ENCODE measurements at places on chromosomes 12 and 14. TPM values are rescaled to one million over a fixed set of nuclear protein-coding genes. Genes with fewer than 3 reads are reported as not detected.

DNA sequence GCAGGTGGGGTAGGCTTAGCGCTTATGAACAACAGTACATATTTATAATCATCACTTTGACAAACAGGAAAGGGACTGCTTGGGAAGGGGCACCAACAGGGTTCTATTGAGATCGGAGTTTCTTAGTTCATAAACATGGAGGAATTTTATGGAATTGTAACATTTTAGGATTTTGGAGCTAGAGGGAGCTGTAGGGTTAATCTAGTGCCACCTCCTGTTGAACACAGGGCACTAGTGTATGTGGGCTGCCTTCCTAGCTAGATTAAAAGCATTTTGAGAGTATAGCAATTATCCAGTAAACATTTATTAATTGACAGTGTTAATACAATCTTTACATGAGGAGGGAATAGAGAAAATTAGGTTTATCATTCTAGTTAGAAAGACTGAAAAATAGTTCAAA, 23.1 kb upstream of the TBC1D30 start:
- no peak for DNase-seq

DNA sequence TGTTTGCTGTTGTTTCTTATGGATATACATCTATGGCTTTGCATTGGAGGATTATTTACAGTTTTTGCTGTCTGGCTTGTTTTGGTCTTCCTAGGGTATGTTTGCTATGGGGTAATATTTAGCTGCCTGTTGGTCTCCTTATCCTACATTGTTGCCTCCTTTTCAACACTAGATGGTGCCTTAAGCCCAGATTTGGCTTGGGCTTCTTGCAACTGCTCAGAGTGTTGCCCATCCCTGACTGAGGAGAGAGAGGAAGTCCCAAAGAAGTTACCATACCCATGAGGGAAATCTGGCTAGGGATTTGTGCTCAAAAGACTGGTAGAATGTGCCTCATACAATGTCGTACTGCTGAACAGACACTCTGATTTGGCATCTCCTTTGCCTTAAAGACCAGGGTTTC, 94.6 kb upstream of the MUCL1 start:
- DNase-seq = peak; percentile 16

- no peak for DNase-seq
These were observed 81.7 kb downstream of the CRADD start for GRCh38 chr12:93758801-93759373.

GRCh38 chr12:76201758-76202157, 117.3 kb upstream of the NAP1L1 start:
- DNase-seq = no peak

GRCh38 chr12:131682510-131682895, 28.4 kb upstream of the SFSWAP start:
- DNase-seq = no peak

GRCh38 chr14:93891756-93892504, 35.2 kb upstream of the FAM181A start:
- DNase-seq = no peak

- no peak for DNase-seq
These were observed 7.0 kb upstream of the STAB2 start for GRCh38 chr12:103580026-103580425.

GRCh38 chr12:47878918-47879481, 25.8 kb downstream of the VDR start:
- DNase-seq = no peak

DNA sequence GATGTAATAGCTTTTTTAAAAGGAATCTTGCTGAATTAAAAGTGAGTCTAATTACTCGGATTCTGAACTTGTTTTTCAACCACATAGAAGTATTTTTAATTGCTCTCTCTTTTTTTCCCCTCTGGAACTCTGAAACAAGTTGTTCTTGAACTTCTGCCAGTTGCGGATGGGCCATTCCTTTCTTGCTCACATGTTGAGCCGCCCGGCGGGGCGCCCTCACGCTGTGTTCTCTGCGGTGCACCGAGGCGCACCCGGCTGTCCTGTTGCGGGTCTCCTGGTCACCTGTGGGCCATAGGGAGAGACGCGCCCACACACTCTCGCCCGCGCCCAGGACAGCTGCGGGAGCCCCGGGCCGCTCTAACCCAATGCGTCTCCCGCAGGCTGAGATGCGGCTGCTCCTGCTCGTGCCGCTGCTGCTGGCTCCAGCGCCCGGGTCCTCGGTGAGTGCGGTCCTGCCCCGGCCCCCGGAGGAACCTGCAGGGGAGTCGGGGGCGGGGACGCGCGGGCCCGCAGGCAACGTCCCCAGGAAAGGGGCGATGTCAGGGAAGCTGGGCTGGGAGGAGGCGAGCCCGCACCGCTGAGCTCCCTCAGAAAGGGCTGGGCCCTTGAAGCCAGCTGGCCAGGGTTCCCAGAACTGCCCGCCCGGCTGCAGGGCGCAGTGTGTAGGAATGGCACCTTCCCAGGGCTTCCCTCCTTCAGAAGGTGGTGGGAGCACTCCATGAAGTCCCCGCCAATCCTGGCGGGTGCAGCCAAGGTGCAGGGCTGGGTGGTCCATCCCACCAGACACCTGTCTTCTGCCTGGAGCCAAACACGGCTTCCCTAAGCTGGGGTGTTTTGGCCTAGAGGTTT, 2.3 kb downstream of the PAPLN start:
- no peak for DNase-seq

DNA sequence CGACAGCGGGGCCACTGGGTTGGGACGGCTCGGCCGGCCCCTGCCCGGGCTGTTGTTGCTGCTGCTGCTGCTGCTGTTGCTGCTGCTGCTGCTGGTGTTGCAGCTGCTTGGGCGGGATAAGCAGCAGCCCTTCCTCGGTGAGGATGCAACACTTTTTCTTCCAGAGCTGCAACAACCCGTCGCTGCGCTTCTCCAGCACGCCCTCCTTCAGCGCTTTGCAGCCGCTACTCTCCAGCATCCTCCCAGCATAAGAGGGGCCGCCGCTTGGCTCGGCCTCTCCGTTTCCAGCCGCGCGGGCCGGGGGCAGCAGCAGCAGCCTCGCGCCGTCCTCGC, 529 bp downstream of the PHLDA1 start:
- no peak for DNase-seq

DNA sequence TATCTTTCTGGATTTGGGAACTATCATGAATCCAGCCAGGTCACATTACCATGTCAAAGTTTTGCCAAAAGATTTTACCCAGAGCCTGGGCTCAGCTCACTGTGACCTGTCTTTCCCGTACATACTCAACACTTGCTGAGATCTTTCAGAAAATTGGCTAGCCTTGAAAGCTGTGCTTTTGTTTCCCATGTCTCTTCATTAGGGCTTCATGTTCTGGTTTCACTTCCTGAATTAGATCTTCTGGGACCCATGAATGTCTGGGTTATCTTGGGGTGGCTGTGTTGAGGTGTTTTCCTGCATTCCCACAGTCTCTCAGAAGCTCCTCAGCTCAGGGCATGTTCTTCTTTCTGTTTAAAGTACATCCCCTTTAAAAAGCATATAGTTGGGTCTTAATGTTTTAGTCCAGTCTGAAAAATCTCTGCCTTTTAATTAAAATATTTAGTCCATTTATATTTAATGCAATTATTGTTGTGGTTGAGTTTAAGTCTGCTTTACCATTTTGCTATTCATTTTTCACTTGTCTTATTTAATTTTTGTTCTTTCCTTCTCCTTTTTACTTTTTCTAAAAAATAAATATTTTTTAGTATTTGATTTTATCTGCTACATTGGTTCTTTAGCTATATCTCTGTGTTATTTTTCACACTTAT, 242.7 kb downstream of the VRK1 start:
- DNase-seq = no peak

- DNase-seq = no peak
These were observed 77.1 kb upstream of the ACTN1 start for GRCh38 chr14:69055999-69056788.

DNA sequence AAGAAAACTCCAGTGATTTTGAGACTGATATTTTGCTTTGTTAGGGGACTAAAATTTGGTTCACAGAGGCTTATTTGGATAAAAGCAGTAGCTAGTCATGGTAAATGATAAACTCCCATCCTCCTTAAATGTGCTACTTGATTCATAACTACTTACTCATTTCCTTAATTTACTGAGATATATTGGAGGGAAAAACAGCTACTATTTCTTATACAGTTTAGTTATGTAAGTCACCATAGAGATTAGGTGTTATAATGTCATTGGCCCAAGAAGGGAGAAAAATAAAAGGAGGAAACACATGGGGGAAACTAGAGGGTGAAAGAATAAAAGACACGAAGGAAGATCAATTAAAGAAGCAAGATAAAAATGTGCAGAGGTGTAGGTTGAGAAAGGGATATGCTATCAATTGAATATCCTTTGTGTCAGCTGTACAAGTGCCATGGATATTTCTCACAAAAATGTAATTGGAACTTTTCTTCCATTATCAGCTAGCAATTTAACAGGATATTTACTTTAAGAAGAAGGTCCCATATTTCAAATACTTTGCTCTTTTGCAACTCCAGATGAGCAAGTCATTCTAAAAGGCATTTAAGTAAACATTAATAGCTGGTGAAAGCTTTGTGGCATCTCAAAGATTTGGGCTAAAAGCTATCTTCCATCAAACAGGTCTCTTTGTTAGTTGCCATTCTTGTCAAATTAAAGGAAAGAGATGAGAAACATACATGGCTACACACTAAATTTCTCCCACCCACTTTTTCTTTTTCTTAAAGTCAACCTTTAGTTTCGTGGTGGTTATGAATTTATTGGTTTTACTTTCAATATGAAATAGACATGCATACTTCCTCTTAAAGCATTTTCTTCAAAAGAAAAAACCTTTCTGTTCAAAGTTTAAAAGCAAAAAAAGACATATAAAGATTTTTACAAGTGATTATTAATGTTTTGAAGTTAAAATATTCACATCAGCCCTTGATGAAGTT, 439.5 kb downstream of the CCER1 start:
- DNase-seq = no peak

GRCh38 chr12:111296906-111297463, 71.9 kb downstream of the PHETA1 start:
- no peak for DNase-seq

DNA sequence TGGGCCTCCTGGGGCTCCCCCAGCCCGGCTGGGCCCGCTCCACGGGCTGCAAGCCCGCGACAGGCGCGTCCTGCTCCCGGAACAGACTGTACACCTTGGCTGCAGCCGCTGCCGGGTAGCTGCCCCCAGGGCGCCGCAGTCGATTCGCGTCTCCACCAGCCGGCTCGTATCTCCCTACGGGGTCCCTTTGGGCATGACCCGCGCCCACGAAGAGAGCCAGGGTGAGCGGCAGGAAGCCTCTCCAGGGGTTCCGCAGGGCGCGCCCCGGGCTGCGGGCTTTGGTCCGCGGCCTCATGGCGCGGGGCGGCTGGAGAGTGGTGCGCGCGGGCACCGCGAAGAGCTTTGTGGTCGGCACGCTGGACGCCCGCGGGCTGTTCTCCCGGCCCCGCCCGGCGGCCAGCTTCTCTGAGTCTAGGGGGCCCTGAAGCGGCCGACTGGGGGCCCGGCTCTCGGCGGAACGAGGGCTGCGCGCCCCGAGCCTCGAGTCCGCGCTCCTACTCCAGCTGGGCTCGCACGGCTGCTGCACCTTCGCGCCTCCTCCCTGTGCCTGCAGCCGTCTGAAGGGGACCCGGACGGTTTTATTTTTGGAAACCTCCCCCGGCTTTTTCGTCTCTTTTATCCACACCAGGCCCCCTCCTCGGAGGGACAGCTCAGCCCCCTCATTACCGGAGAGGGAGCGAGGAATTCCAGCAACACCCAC, at the start of gene LTBP2:
Gene LTBP2 (minus strand): TSS at position 588 of the 700 bp plus-strand sequence. CDS start 293 bp downstream, at position 295.
- no peak for DNase-seq

DNA sequence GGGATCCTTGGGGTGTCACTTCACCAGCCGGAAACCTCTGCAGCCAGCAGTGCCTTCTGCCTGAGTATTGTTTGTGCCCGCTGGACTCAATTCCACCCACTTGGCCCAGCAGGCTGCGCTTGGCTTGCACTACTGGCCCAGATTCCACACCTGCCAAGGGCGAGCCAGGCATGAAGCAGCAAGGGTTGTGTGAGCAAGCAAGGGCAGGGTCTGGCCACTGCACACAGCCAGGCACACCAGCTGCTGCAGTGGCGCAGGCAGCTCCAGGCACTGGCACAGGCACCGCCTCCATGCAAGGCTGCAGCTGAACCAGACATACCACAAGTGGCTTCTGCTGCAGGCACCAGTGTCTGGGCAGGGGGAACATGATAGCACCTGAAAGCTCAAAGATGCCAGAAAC, 99.5 kb downstream of the NUAK1 start:
- no peak for DNase-seq

DNA sequence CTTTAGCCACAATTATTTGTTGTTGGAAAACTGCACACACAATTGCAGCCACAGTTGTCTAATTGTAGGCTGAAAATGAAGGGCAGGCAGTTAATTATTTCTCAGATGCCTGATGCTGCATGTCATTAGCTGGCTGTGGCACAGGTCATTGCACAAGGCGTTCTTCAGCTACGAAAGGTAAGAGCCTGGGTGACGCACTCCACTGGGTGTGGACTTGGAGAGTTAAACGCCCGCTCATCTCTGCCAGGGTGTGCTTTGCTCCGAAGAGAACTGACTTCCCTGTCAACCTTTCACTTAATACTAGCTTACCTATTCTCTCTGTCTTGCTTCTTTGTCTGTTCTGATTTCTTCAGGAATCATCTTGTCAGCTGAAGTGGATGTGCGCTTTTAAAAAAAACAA, 91.4 kb upstream of the CPM start:
- DNase-seq = peak; percentile 97

DNA sequence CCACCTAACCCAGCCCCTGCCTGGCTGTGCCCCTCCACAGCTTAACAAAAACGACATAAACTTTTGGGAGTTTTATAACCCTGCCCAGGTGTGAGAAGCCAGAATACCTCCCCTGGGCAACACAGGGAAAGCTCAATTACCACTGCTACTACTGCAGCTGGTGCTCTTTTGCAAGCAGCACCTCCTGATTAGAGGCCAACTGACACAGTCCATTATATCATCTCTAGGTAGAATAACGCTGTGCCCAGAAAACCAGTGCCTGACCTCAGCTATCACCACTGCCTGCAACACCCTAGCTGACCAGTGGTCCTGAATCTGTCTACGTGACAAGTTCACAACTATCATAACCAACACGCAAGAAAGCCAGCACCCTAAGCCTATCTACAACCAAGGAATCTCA, 34.2 kb downstream of the MDM1 start:
- DNase-seq = no peak

- DNase-seq = no peak
These were observed 32.3 kb upstream of the KRAS start for GRCh38 chr12:25283006-25283405.

- no peak for DNase-seq
These were observed 61.7 kb upstream of the DDX11 start for GRCh38 chr12:31011746-31012566.

GRCh38 chr12:65170209-65170881, 962 bp downstream of the LEMD3 start:
- DNase-seq = peak; percentile 64

DNA sequence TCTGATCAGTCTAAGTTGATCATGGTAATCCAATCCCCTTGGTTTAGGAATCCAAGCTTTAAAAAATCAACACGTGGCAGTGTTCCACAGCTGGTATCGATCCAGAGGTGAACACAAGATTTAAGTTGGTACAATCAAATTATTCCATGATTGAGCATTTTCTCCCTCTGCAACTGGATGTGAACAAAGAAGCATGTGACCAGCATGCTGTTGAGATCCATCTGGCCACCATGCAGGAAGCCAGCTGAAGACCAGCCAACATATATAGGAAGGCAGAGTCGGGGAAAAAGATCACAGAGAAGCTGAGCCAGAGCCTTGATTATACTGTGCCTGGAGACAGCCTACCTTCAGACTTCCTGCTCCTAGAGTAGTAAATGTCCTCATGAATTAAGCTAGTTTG, 158.3 kb downstream of the SEC23A start:
- no peak for DNase-seq

OGFOD2 gene
- 79.9 TPM for total RNA-seq

ALG10B gene
- 8.4 TPM for total RNA-seq

LTB4R2 gene
- 0.98 TPM for total RNA-seq

AJUBA gene
- total RNA-seq = 109 TPM

POTEM gene
- not detected for total RNA-seq

OR11H6 gene
- not detected for total RNA-seq

All from Caki2 (cell line).